Fibroblast of skin of right biceps (primary cell): ENCODE measurements at places on chromosomes 2 and 18.
A peak's percentile ranks its signal among the peaks of the same experiment; 100 is the strongest.

- no peak for DNase-seq
These were observed 442.7 kb upstream of the MEIS1 start for GRCh38 chr2:65992198-65992554.

DNA sequence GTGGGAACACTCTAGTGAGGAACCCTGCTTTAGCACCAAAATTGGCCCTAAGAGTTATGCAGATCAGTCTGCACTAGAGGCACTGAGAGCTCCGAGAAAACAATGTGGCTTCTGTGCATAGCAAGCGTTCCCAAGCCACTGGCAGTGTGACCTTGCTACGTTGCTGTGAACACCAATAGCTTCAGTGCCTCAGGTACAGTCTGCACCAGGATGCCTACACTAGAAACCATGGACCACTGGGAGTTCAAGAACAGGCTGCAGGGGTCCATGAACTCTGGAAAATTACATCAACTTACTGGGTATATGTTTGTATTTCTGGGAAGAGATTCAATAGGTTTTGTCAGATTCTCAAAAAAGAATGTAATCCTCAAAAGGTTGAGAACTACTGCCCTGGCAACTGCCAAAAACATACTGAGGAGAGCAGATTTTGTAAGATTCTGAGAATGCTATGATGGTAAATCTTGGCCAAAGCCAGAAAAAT is 18.3 kb upstream of the SP3 start:
- DNase-seq, result peak; percentile 33

DNA sequence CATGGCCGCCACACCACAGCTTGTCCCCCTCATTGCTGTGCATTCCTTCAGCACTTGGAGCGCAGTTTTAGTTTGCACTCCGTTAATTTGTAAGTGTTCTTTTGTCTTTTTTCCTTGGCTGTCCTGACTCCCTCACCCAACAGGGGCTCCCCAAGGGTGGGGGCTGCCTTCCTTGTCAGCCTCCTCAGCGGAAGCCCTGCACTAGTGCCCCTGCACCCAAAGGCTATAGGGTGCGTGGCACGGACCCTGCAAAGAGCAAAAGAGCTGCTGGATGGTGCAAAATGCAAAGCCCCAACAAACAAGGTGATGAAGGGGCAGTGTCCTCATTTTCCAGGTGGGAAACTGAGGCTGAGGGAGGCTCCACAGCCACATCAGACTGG is 46.8 kb downstream of the EMX1 start:
- DNase-seq, result no peak

DNA sequence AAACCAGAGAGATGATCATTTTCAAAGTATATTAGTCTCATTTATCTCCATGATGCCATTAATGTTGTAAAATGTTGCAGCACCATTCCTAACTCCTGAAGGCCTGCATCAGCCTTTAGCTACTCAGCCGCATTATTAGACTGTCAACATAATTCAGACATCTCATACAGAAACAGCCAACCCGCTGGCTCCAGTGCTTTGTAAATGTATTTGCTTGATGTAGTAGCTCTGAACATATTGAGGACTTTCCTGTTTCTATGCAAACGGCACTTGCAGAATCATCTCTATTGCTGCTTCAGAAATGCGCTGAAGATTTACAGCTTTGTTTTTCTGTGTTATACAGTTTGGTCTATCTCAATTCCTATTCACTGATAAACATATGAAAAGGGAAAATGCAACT is 372.2 kb downstream of the DSEL start:
- no peak for DNase-seq

- no peak for DNase-seq
These were observed 140.7 kb downstream of the RNF144A start for GRCh38 chr2:7057865-7058400.

DNA sequence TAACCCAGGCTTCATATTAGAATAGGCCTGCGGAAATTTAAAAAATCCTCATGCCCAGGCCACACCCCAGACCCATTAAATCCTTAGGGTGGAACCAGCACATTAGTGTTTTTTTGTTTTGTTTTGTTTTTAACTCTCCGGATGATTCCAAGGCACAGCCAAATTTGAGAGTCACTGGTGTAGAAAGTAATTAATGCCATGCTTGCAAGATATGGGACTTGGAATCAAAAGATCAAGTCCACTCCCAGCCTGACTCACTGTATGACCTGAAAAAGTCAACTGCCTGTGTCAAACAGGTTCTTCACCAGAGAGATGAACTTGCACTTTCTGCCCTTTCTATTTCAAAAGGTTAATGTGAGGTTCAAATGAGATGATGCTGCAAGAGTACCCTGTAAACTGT is 310.3 kb upstream of the LYPD1 start:
- DNase-seq, result no peak

- DNase-seq, result no peak
These were observed 69.6 kb downstream of the PID1 start for GRCh38 chr2:229201521-229201920.

DNA sequence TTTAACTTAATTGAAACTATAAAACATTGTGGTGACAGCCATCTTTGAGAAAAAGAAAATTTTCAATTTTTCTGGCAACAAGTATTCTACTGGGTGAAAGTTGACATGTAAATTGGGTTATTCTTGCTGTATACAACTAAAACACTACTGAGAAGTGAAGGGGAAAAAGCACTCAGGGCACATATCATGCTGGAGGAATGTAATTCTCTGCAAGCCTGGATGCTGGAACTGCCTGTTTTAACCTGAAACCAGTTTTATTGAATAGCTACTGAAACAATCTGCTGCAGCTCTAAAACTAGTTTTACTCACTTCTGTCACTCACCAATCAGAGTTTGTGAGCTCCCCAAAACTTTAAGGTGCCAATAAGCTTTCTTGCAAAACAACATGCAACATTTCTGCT is 1136.0 kb downstream of the LRP1B start:
- DNase-seq, result no peak

GRCh38 chr2:104853534-104854497 is at the start of gene POU3F3:
Gene POU3F3, plus strand, starts transcription at chr2:104854115. Its CDS starts 1,396 bp downstream, at chr2:104855511.
- peak; percentile 80 for DNase-seq

- DNase-seq, result no peak
These were observed 97.5 kb downstream of the MRO start for GRCh38 chr18:50722311-50722710.

GRCh38 chr2:45993476-45993991 is 303.7 kb upstream of the EPAS1 start:
- DNase-seq, result peak; percentile 76

GRCh38 chr2:99648178-99648844 is 158.5 kb upstream of the REV1 start:
- peak; percentile 87 for DNase-seq

DNA sequence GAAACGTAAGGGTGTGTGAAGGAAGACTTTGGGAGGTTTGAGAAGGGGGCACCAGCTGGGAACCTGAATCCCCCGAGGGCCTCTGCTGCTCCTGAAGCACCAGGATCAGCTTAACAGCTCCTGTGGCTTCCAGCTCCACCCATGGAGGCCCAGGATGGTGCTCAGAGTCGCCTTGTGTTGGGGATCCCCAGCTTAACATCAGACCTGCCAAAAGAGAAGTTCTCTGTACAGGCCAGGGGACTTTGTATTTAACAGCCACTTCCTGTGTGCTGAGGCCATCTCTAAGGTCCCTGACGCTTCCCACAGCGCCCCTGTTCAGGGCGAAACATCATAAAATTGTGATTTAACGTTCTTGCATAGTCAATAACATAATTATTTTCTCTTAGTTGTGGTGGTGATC is 77.5 kb downstream of the NCK2 start:
- no peak for DNase-seq

DNA sequence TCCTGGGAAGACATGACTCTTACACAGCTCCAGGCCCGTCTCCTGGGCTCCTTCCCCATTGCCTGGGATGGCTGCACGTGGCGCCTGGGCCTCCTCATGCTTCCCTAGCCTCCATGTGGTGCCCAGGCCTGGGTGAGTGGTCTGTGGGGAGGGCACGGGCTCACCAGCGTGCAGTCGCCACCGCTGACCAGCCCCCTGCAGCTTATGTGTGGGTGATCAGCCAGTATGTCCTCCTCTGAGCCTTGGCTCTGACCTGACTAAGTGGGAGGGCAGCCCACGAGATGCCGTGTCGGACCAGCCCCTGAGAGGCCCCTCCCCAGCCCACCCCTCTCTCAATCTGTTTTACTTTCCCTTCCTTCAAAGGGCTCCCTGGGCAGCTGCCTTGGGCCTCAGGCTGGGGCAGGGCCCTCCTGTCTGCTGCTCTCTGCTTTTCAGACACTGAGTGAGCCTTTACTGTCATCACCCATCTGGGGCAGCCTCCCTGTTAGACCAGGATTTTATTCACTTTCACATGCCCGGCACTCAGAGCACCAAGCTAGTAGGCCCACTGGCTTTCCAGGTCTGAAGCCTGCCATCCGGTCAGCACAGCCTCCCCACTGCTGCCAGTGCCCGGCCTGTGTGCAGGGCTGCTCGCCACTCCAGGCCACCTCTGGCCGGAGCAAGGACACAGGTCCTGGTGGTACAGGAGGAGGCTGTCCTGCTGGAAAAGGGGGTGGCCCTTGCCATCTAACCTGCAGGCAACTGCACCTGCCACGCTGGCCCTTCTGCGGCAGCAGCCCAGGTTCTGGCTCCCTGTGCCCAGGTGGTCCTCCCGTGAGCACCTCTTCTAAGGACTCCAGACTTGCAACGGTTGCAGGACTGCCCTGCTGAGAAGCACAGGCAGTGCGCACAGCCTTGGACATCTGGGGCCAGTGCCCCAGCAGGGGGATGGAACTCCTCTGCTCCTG is 84.9 kb upstream of the HPCAL1 start:
- DNase-seq, result no peak

GRCh38 chr18:79510731-79511241 is 115.1 kb downstream of the NFATC1 start:
- no peak for DNase-seq

DNA sequence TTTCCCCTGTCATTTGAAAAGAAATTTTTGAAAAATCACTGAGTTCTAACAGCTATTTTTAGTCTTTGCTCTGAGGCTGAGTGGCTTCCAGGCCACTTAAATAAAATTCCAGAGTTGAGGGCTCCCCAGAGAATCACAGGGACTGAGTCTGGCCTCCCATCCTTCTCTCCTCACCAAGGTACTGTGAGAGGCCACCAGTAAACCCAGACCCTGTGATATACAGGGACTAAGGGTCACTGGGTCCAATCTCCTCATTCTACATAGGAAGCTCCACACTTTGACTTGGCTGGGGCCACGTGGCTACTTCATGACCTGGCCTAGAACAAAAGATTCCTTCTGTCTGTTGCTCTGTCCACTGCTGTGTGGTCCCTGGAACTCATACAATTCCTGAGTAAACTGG is 123.2 kb upstream of the CDCA7 start:
- no peak for DNase-seq

GRCh38 chr2:123448801-123449200 is 576.3 kb upstream of the CNTNAP5 start:
- no peak for DNase-seq

- DNase-seq, result peak; percentile 75
These were observed 224.3 kb downstream of the ANAPC1 start for GRCh38 chr2:111659361-111660333.

DNA sequence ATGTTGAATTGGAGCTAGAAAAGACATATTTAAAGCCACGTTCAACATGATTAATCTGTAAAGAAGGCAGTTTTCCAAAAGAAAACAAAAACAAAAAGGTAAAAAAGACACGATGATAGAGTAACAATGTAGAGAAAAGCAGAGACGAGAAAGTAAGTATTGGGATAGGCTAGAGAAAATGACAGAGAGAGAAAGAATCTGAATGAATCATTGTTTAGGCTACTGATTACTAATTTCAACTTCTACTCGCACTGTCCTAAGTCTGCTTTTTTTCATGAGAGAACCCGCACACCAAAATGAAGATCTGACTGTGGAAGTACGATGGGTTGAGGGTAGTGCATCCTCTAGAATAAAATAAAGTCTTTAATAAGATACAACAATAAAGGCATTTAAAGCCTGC is 1599.2 kb upstream of the TMEFF2 start:
- DNase-seq, result peak; percentile 35

- DNase-seq, result no peak
These were observed 686.7 kb downstream of the TMEM182 start for GRCh38 chr2:103448495-103448894.

- DNase-seq, result peak; percentile 94
These were observed 46.0 kb downstream of the COX7A2L start for GRCh38 chr2:42314892-42315468.

DNA sequence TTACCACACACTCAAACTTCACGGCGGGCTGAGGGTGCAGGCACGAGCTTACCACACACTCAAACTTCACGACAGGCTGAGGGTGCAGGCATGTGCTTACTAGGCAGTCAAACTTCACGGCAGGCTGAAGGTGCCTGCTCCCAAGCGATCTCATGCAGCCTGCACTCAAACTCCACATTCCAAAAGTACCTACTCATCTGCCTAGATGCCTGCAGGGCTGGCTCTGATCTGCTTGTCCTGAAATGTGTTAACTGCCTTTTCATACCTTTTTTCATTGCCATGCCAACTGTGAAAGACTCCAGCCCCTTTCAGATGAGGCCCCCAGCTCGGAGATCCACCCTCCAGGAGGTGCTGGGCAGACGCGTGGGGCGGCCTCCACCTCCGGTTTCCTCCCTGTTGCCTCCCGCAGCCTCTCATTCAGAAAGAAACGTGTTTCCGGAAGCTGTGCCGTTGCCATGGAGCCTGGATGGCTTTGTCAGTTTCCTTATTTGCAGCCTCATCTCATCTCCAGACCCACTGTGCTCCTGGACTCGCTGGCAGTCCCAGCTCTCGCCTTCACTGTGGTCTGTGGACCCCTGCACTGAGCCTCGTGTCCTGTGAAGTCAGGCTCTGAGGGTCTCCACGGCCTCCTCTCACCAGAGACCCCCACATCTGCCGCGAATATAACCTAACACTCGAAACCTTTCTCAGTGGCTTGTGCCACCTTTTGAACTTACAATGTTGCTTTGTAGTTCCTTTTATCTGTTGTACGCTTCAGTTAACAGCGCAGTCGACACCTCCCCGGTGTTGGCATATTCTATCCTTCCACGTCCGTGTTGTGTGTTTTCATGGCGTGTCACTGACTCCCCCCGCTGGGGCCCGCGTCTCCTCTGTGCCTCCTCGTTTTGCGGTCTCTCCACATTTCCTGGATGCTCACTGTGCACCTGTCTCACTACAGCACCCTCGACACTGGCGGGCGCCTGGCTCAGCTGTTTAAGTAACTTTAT is 106.1 kb upstream of the ALKAL2 start:
- DNase-seq, result peak; percentile 46

GRCh38 chr2:240463274-240463865 is 27.9 kb downstream of the GPC1 start:
- DNase-seq, result no peak

- peak; percentile 88 for DNase-seq
These were observed 11.7 kb upstream of the MSH6 start for GRCh38 chr2:47771211-47771610.

- DNase-seq, result no peak
These were observed 226.4 kb upstream of the MYT1L start for GRCh38 chr2:2557475-2557874.

GRCh38 chr18:6248017-6248416 is 166.7 kb downstream of the L3MBTL4 start:
- DNase-seq, result no peak
